Dermis blood vessel endothelial cell (primary cell): ENCODE measurements at places on chromosomes 7 and 10. TPM values are rescaled to one million over a fixed set of nuclear protein-coding genes. Genes with fewer than 3 reads are reported as not detected.

The CABCOCO1 gene
- not detected in 2 replicates for total RNA-seq

The DKK1 gene
- total RNA-seq: 18.6 and 19.6 TPM in 2 replicates

The CNTNAP2 gene
- total RNA-seq: 0.23 TPM in 1 of 2 replicates, not detected in the other

The GPR15LG gene
- total RNA-seq: 0.47 TPM in 1 of 2 replicates, not detected in the other

The MSS51 gene
- total RNA-seq: 0.84 and 1.5 TPM in 2 replicates

The FFAR4 gene
- not detected in 2 replicates for total RNA-seq

The IL2RA gene
- total RNA-seq: not detected in 2 replicates

The FAM25A gene
- total RNA-seq: not detected in 2 replicates

The PDIA4 gene
- total RNA-seq: 411 and 434 TPM in 2 replicates

The GDF10 gene
- total RNA-seq: not detected in 2 replicates

The HKDC1 gene
- total RNA-seq: 0.23 and 0.85 TPM in 2 replicates

The SPOCK2 gene
- 3.5 and 6.6 TPM in 2 replicates for total RNA-seq

The EGR2 gene
- total RNA-seq: 0.37 and 1.0 TPM in 2 replicates

The NKX6-2 gene
- not detected in 2 replicates for total RNA-seq

The AHCYL2 gene
- 20.9 and 25.6 TPM in 2 replicates for total RNA-seq

The HECW1 gene
- total RNA-seq: not detected in 2 replicates

The HYAL4 gene
- total RNA-seq: 0.33 TPM in 1 of 2 replicates, not detected in the other

The GPRIN2 gene
- 0.09 and 0.17 TPM in 2 replicates for total RNA-seq

The TMEM229A gene
- not detected in 2 replicates for total RNA-seq

The H2BK1 gene
- total RNA-seq: not detected in 2 replicates

The MALRD1 gene
- total RNA-seq: 0.09 TPM in 1 of 2 replicates, not detected in the other

The LAMB1 gene
- total RNA-seq: 485 and 583 TPM in 2 replicates
